ENCODE measurements at places on chromosomes 12 and 14.

DNA sequence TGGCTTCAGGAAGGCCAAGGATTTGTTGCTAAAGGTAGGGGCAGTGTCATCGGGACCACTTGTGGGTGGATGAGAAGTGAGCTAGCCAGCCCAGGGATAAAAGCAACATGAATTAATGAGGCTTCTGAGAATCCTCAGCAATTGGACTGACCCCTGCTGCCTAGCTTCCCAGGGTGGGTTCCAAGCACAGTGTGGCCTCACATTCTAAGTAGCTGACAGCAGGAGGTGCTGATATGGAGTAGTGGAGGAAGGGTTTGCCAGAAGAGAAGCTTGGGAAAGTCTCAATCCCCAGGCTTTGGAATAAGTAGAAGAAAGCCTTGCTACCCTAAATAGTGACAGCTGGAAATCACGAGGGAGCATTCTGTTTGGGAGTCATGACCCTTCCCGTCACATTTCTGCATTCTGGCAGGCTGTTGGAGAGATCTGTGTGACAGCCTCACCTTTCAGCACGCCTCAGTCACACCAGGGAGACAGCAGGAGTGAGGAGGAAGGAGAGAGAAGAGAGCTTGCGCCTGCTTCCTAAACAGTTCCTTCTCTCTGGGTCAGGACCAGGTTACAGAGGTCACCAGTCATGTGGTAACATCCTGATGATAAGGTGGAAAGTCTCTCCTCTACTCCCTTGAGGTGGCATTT lies 31.2 kb downstream of the DACT1 start:
- DNase-seq = no peak

GRCh38 chr14:65866886-65867285 lies 454.4 kb downstream of the FUT8 start:
- DNase-seq = no peak

DNA sequence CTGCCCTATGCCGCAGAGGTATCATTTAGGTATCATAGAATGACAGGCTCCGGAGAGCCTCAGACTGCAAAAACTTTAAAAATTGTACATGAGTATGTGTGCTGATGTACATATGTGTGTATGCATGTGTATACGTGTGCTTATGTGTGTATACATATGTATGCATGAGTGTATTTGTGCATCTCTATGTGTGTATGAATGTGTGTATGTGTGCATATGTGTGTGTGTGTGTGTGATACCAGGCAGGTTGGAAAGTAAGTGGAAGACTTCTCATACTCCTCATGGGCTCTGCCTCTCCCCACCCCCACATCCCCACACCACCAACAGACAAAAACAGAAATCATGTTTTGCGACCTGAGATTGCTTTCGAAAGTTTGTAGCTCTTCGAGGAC lies 621 bp upstream of the TMEM117 start:
- DNase-seq = no peak

DNA sequence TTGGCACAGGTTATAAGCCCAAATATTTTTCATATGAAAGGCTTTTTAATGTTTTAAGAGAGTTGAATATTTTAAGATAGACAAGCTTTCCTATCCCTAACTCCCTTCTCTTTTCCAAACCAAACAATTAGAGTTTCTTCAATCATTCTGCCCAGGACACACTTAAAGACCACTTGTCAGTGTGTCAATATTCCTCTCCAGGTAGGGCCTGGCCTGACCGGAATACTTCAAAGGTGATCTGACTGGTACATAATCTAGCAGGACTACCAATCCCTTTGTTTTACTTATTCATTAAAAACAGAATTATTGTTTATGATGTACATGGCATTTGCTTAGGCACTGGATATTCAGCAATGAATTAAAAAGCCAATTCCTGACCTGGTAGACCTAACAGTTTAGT lies 24.2 kb upstream of the SNRPF start:
- no peak for DNase-seq

- no peak for DNase-seq
Observed at GRCh38 chr14:23861666-23862065, 91.9 kb upstream of the DHRS4 start.

GRCh38 chr14:102686196-102686801 lies 91.0 kb upstream of the TRAF3 start:
- DNase-seq = no peak

DNA sequence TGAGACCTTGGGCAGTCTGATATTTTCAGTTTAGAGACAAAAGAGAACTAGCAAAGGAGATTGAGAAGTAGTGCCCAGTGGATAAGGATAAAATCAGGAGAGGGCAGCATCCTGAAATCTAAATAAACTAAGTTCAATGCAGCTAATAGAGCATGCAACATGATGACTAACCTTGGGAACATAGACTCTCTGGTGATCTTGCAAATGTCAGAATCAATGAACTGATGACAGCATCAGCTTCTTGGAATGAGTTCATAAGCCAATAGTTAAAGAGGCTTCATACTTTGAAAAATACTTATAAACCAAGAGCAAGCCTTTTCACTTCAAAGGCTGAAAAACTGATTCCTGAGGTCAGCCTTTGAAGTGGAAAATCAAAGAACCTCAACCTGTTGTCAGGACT lies 8.2 kb downstream of the TAS2R19 start:
- DNase-seq = no peak

GRCh38 chr14:82052778-82053177 lies 519.1 kb upstream of the SEL1L start:
- DNase-seq = no peak

DNA sequence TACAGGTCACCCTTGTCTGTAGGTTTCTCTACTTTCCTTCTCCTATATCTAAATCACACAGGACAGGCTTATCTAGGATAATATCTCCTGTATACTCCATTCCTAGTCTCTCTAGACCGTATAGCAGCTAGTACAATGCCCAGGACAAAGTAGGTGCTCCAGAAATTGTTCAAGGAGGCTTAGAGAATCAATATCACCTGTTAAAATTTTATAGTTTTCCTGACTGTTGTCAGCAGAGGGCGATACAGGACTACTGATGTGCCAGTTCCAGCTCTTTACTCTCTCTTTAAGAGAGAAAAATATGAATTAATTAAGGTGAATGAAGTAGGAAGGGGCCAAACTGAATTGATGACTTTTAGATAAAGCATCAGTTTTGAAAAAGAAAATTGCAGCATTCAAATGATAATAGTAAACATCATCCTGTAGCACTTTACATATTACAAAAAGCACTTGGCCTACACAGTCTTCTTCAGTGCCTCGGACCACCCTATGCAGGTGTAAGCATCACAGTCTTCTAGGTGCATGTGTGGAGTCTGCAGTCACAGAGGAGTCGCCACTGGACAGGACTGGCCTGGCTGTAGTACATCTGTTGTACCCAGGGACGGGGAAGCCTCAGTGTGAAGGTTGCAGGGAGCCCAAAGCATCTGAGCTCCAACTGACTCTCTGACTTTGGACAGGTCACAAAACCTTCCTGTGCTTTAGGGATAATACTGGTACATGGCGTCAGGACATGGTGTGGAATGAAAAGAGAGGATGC lies 61.9 kb upstream of the MAX start:
- DNase-seq = peak; percentile 27

GRCh38 chr12:19886639-19887064 lies 447.4 kb downstream of the AEBP2 start:
- DNase-seq = no peak

- DNase-seq = no peak
Observed at GRCh38 chr12:109020796-109021380, at the start of gene SVOP. TSS of gene SVOP (minus strand) at chr12:109021068. CDS start at chr12:109020868, 200 bp downstream.

DNA sequence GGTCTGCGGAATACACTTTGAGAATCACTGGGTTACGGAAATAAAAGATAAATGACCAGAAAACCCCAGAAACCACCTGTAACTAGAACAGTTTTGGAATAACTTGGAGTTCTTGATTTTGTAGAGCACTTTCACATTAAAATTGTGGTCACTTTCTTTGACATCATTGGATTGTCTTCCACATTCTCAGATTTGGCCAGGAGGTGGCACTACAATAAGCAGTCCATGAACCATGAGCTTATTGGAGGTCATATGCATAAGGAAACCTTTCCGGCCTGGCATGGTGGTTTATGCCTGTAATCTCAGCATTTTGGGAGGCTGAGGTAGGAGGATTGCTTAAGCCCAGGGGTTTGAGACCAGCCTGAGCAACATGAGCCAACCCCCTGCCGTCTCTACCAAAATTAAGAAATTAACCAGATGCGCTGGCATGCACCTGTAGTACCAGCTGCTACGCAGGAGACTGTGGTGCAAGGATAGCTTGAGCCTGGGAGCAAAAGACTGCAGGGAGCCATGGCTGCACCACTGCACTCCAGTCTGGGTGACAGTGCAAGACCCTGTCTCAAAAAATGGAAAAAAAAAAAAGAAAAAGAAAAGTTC lies 107.7 kb upstream of the CAND1 start:
- DNase-seq = peak; percentile 3

- no peak for DNase-seq
Observed at GRCh38 chr14:73149753-73150152, 13.4 kb downstream of the PSEN1 start.

DNA sequence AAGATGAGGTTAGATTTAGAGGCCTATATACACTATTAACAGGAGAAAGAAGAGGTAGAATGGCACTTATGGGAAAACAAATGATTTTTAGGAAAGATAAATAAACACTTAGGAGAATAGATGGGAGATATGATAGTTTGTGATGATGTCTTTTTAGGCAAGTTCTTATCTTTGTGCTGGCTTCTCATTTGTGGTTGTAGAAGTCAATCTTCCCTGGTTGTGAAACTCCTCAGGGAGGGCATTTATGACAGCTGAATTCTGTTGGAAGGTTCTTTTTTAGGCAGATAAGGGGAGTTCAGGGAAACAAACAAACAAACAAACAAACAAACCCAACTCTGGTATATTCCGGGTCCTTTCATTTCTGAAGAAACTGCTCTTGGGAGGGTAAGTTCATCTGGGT lies 311.8 kb downstream of the AEBP2 start:
- no peak for DNase-seq

DNA sequence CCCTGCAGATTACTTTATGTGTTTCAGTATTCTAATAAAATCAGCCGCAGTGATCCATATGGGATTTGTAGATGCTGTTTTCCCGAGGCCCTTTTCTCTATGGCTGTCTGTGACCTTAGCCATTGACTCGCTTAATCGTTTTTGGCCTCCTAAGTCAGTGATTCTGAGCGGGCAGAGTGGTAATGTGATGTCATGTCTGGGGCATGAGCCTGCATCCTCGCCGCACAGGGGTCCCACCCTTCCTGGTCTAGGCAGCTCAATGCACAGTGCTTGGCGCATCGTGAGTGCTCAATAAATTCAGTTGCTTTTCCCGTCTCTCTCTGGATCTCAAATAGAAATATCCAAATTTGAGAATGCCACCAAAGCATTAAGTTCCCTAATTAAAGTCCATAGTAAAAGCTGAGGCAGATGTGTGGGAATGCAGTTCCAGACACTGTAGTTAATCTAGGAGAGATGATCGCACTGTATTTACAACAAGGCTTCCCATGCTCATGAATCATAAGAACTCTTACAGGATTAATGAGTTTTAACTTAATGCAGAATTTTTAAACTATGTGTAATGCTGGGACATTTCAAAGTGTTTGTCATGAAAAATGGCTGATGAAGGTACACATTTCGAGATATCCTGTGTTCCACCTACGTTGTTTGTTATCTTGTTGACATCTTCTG lies 29.3 kb downstream of the HMGA2 start:
- no peak for DNase-seq
